ENCODE measurements at places on chromosomes 5 and 9.

DNA sequence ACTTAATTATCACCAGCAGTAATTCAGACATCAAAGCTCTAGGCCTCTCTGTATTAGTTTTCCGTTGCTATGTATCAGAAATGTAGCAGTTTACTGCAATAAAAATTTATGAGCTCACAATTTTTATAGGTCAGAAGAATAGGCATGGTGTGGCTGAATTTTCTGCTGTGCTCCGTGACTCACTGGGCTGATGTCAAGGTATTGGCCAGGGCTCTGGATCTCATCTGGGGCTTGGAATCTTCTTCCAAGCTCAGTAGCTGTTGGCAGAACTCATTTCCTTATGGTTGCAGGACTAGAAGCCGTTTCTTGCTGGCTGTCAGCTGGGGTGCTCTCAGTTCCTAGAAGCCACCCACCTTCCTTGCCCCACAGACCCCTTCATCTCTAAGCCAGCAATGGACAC, 66.3 kb downstream of the PSAT1 start:
- DNase-seq = peak; percentile 13

- no peak for DNase-seq
Measured at GRCh38 chr9:131594906-131595665, 49.8 kb downstream of the PRRT1B start.

GRCh38 chr5:134124289-134125038, 10.0 kb downstream of the TCF7 start:
- DNase-seq = peak; percentile 18

DNA sequence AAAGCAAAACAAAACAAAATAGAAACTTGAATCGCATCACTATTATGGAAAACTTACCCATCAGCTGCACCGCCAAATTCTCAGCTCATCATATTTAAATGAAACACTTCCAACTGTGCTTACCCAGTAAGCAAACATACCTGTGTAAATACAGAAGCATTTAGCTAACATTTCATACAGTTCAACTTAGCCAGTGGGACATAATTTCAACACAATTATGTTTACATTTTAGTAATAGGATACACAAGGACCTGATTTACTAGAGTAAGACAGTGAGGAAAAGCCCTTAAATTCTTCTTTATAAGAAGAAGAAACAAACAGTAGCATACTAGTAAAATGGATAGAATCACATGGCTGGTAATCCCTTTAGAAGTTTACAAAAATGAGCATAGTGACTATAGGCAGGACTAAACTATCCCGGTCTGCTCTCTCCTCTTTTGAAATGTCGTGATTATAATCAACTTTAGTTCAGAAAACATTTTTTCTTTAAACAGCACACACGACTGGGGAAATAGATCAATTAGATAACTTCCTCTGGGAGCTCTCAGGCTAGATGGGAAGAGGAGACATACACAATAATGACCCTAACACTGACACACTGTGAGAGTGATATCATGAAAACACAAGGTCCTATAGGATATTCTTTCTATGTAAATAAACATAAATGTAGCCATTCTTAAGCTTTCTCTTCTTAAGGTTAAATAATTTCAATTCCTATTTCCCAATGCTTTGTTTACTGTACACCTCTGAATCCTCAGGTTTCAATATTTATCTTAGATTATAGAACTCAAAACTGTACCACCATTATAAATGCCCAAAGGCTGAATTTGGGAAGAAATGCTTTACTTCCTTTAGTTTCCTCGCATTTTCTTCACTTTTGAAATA, 15.9 kb upstream of the CDC20B start:
- no peak for DNase-seq

DNA sequence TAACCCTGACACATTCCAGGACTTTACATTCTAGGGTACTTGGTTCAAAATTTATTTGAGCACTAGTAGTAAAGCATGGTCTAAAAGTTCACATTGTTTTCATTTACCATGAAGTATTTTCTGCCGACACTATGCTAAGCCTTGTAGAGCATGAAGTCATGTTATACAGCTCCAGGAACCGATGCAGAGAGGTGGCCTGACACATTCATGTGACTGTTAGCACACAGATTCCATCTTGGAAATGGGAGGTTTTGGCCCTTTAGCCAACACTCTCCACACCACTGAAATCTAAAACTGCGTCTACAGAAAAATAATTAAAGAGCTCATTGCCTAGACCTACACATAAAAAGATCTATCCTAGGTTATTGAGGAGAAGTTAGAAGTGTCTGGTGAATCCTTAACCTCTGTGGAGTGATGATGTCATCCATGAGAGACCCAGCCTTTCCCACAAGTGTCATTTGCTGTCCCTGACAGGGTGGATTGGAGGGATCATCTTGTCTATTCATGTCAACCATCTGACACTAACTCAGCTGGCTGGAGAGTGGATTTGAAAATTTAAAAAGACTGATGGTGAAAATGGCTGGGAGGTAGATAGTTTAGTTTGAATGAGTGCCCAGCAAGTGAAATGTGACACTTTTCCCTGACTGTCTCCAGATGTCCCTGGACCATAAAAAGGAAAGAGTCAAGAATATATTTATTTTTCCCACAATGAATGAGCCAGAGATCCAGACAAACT, 1.3 kb downstream of the RANBP3L start:
- no peak for DNase-seq

DNA sequence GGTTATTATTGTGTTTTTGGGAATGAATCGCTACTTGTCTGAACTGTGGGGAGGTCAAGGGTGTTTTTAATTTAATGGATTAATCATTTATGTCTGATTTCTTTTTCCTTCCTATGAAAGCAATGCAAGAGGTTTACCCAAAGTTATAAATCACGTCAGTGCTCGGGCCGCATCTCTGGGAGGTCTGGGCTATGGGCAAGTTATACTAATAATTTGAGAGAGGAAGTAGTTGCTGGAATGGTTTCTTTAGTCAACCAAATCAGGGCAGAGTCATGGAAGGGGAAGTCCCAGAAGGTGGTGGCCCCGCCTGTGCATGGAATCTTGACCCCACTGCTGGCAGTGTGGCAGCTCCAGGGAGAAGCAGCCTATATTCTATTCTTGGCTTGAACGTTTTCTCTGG, 180.2 kb downstream of the HSPA4 start:
- DNase-seq = no peak

DNA sequence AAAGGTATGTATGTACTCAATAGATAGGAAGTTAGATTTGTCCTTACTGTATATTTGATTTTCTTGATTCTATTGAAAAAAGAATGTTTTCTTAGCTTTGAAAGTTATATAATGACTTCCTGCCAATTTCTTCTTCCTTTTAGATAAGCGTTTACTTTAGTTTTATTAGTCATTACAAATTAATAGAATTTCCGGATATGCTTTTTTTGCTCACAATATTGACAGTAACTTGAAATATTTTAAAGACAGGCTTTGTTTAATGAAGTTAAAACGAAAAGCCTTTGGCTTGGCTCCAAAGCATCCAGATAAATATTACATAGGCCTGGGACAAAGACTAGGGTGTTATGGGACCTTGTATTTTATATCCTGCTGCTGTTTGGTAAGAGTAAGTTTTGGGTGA, 49.5 kb downstream of the CWC27 start:
- no peak for DNase-seq

DNA sequence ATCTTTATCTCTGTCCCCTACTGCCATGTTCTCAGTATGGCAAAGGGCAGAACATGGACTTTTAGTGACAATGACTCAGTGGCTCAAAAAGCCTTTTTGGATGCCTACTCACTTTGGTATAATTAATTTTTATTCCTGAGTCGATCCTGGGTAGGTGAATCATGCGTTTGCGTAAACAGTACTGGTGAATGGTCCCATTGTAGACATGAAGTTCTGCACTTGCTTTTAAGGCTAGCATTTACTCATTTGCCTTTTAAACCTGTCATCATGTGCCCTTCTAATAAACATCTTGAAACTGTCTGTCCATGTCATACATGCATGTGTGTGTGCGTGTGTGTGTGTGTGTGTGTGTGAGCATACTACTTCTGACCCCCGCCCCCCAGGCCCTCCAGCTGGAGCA, 223.0 kb downstream of the AUH start:
- DNase-seq = no peak

GRCh38 chr5:14490309-14490711, 91.3 kb upstream of the OTULINL start:
- DNase-seq = no peak

GRCh38 chr9:136725612-136726011, 13.2 kb downstream of the DIPK1B start:
- DNase-seq = no peak

- no peak for DNase-seq
Measured at GRCh38 chr9:82981552-82981951, 81.4 kb downstream of the RASEF start.

DNA sequence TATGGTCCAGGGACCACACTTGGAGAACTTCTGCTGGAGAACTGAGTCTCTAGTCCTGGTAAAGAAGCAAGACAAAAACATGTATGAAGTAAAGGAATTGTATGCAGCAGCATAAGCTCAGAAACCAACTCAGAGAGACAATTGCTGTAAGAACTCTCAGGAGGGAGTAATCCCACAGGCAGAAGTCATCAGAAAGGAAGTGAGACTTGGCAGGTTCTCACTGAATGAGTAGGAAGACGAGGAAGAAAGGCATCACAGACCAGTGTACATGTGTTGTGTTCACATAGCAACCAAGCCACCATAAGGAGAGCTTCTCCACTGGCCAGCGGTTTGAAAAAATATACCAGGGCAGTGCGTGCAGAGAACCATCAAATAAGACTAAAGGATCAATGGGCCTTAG, 57.9 kb upstream of the FST start:
- DNase-seq = peak; percentile 68

DNA sequence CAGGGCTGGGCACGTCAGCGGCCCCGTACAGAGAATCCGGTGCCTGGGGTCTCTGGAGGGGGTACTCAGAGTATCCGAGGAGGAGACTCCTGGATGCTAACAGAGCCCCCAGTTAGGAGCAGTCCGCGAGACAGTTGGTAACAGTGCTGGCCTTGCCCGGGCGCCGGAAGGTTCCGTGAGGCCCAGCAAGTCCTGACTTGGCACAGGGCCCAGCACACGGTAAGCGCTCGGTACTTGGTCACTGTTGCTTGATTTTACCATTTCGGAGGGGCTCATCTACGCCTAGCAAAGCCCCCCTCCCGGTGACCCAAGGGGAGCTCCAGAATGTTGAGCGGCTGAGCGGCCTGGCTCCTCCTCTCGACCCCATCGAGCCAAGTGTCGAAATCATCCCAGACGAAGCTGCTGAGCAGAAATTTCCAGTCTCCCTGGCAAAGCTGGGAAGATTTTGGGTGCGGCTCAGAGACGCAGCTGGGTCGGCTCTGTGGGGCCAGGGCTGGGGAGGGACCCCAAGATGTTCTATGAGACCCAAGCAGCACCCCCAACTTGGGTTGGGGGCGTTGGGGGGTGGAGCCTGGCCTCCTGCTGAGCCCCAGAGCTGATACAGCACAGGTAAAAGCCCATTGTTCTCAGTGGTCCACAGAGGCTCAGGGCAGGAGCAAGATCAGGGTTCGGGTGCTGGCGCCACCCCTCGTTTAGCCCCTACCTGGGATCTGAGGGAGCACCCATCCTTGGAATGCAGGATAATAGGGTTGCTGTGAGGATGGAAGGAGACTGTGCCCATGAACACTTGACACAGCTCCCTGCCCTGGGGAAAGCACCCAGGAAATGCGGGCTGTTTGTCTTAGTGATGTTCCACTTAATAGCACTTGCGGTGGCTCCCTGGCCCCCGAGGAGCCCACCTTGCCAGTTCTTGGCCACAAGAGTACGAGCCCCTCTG, 137.2 kb downstream of the C9orf50 start:
- DNase-seq = peak; percentile 88

DNA sequence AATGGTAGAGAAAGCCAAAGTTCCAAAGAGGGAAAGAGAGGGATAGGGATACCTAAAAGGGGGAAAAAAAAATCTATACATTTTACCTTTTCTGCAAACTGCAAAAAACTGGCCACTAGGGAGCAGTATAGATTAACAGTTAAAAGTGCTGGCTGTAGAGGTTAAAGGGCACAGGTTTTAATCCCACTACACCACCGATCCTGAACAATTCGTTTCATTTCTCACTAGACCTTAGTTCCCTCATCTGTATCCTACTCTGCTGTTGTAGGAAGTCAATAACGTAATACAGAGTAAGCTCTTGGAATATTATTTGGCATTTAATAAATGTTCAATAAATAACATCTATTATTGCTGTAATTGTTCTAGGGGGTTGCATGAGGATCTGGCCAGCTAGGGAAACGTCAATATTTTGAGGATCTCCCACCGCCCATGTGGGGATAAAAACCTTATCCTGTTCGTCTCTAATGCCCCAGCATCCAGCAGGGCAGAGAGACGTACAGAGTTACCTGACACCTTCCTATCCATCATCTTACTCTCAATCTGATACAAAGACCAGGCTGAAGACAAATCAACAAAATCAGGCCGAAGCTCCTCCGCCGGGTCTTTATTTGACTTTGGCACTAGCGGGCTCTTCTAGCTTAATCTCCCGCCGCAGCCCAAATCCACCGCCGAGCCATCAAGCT, 757 bp downstream of the CDC26 start:
- DNase-seq = no peak

GRCh38 chr5:101024299-101024698, 121.2 kb upstream of the ST8SIA4 start:
- DNase-seq = no peak

- no peak for DNase-seq
Measured at GRCh38 chr5:95920822-95921221, 40.8 kb downstream of the ELL2 start.

- DNase-seq = no peak
Measured at GRCh38 chr5:169758886-169759285, 121.8 kb downstream of the DOCK2 start.

GRCh38 chr5:157571357-157571827, 4.2 kb downstream of the ADAM19 start:
- DNase-seq = no peak

GRCh38 chr9:131833906-131834305, 94.0 kb upstream of the RAPGEF1 start:
- DNase-seq = no peak

DNA sequence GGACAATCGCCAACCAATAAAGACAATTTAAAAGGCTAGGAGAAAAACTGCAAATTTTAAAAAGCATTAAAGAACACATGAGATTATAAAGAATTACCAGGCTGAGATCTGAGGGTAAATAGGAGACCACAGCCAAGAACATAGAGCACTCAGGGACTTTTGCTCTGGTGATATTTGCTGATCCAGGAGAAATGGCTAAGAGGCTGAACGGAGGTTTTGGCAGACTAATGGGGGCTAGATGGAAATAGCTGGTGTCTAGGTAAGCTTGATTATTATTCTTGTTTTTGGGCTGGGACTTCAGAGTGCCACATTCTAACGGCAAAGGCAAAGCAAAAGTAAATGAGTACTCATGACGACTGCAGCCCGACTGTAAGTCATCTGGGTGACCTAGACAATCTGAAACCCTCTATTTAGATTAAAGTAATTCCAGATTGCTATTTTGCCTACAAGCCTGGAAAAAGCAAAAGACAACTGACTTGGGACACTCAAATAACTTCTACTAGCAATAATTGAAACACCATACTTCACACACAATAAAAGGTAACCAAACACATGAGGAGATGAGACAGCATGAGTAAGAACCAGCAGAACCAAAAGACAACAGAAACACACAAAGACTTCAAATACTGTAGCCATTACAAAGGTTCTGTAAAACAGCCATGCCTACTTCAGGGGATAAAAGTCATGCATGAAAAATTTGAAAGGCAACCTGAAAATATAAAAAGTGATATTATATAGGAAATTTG, 68.8 kb downstream of the JAKMIP2 start:
- DNase-seq = no peak

- DNase-seq = no peak
Measured at GRCh38 chr5:15383469-15383868, 116.5 kb upstream of the FBXL7 start.

- DNase-seq = no peak
Measured at GRCh38 chr5:54553659-54554207, 36.2 kb downstream of the SNX18 start.

GRCh38 chr5:137470111-137470920, 28.8 kb downstream of the SPOCK1 start:
- peak; percentile 72 for DNase-seq

GRCh38 chr5:74482523-74482922, 158.0 kb downstream of the ENC1 start:
- DNase-seq = no peak

Data from fibroblast of skin of left biceps (primary cell).